ENCODE measurements at places on chromosomes 12 and 14.

GRCh38 chr14:53093206-53093605, 59.9 kb downstream of the DDHD1 start:
- DNase-seq: no peak

DNA sequence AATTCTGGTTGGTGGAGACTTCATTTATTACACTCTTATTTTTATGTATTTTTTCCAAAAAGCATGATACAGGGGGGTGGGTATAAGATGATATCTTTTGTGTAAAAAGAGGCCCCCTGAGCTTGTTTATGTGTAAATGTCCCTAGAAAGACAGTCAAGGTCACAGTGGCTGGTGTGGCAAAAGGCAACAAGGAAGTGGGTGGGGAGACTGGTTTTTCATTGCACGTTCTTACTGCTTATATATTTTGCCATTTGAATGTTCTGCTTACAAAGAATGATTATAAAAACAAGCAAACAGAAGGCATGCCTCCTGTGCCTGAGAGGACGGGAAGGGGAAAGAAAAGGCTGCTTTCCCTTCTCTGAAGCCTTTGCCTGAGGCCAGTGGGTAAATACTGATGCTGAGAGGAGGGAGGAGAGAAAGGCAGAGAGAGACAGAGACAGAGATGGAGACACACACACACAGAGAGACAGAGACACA, 24.1 kb upstream of the ADIPOR2 start:
- no peak for DNase-seq

- DNase-seq: no peak
Measured at GRCh38 chr14:71424941-71425340, 507.3 kb upstream of the RGS6 start.

- no peak for DNase-seq
Measured at GRCh38 chr14:61287196-61287595, 6.1 kb upstream of the TMEM30B start.

GRCh38 chr12:128079-128478, 61.5 kb downstream of the IQSEC3 start:
- DNase-seq: no peak

GRCh38 chr12:74741112-74741511, 203.5 kb downstream of the ATXN7L3B start:
- no peak for DNase-seq

DNA sequence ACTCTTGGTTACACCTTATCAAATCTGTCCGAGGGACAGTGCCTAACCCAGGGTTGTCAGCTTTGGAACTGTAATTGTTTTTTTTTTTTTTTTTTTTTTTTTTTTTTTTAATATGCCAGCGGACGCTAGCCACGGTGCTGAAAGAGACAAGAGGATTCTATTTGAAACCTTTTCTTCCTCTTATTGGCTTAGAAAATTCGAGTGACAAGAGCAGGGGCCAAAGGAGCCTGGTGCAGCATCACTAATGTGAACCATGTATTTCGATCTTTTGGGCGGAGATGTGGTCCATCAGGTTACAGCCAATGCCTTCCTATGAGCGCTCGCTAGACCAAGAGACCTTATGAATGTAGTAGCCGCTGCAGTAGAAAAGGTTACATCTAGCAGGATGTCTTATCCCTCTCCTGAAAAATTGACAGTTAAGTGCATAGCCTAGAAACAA, 922 bp downstream of the PTPRR start:
- no peak for DNase-seq

DNA sequence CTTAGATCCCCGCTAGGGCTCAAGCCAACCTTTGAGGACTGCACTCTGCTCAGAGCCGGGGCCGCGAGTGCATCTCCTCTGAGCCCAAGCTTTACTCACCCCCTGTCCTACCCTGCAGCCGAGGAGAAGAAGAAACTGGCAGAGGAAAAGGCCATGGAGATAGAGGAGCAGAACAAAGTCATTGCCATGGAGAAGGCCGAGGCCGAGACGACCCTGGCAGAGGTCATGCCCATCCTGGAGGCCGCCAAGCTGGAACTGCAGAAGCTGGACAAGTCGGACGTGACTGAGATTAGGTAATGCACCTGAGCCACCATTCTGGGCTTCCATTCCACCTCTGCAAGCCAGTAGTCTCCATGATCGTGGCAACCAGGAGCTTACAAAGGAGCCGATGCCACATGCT, 69.8 kb downstream of the CCDC92 start:
- no peak for DNase-seq

DNA sequence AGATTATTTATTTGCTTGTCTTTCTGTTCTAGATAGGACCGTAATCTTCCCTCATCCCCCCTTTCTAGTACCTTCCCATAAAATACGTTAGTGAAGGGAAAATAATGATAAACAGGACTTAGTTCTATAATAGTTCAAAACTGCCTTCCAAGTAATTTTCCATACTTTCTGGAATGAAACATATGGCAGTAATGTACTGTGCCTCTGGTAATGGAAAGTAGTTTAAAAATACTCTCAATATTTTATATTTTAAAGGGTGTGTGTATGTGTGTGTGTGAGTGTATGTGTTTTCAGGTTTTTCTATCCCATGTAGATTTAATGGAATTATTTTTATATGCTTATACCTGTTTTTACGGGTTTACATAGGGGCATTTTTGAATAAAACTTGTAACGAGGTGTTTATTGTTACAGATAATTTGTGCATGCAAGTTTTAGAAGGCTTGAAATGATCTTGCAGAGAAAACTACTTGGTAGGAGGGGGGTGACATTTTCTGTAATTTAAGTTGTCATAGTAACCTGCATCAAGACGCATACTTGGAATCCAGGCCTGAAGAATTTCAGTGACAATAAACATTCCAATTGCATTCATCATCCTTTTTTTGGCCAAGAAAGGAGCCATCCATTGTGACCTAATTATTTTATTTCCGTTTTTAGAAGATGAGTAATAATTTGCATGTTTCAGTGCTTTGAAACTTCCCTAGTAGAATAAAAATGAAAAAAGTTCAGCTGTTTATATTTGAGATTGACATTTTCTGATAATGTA, 38.9 kb downstream of the RASSF8 start:
- DNase-seq: no peak

DNA sequence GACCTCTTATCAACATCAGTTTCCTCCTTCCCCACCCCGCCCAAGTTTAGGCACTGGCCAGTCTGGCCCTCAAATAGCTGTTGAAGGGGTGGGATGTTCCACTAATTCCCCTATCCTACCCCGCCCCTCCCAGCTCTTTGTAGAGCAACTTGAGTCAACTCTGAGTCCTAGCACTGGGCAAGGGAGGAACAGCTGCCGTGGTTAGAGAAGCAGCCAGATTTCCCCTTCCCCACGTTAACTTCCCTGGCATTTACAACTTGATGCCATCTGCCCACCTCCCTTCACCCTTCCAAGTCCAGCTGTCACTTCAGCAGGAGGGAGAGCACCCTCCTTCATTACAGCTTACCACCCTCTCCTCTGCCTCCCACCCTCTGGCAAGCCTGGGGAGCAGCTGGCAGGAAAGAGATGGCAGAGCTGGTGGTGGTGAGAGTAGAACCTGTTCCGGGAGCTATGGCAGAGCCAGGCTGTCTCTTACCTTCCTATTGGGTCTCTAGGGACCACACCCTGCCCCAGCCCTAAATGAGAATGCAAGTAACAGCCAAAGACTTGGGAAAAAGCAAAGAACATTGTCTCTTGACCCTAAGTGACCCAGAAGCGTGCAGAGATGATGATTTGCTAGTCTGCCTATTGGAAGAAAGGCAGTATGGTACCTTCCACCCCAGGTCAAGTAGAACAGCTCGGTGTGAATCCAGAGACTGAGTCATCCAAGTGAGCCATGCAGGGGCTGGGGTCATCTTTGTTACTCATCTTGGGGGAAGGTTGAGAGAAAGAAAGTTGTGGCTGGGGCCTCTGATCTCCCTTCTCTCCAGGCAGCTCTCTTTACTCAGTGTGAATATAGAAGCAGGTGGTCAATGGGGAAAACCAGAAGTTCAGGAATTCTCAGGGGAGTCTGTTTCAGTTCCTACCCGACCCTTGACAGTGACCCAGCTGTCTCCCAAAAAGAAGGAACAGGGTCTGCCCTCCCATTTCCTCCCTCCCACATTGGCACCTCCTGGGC, 1.5 kb downstream of the BLOC1S1 start:
- peak; percentile 10 for DNase-seq

- no peak for DNase-seq
Measured at GRCh38 chr12:105358789-105359188, 28.3 kb downstream of the C12orf75 start.

DNA sequence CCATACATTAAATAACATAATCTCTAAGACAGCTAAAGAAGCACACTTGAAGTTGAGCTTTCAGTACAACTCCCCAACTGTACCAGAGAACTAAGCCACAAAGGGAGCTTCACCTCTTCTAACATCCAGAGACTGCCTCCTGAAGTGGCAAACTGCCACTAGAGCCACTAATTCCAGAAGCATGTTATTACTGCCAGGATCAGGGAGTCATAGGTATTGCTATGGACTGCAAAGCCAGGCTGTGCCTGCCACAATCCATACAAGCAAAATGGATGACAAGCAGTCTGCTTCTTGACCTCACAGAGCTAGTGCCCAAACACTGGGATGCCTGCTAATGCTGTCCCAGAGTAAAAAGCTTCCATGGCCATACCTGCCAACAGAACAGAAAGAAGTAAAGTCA, 160.1 kb downstream of the STXBP6 start:
- no peak for DNase-seq

- DNase-seq: no peak
Measured at GRCh38 chr12:48030173-48030650, 25.9 kb upstream of the COL2A1 start.

DNA sequence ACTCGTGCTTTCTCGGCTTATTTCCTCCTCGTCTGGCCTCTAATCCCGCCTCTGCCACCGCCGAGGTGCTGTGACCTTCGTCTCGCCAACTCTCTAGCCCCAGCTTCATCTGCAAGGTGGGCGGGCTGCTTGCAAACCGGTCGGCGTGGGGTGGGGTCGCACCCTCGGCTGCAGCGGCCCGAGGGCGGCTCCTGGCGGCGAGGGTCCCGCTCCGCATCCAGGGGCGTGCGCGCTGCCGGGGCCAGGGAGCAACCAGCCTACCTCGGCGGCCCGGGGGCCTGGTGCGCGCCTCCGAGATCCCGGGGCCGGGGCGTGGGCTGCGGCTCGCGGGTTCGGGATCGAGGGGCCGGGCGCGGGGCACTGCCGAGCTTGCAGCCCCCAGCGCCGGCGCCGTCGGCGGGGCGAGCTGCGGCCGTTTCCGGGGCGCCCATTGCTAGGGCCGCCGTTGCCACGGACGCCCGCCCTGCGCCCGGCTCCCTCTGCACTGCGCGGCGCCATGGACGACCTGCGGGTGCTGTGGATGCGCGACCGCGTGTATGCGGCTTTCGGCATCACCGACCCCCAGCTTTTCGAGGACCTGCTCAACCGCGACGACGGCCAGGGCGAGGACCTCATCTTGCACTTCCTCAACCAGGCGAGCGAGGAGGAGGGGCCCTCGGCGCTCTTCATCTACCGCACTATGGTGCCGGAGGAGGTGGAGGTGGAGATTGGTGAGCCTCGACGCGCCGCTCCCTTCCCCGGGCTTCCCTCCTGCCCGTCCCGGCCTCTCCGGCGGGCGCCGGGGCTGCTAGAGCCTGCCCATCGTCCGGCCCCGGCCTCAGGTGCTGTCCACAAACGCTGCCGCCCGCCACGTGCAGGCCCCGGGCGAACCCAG, at the start of gene DNAH10:
TSS of gene DNAH10 (plus strand) at position 461 of the 874 bp plus-strand sequence. CDS start at position 497, 36 bp downstream.
- DNase-seq: peak; percentile 86

- DNase-seq: no peak
Measured at GRCh38 chr12:90323217-90323616, 614.6 kb upstream of the ATP2B1 start.

DNA sequence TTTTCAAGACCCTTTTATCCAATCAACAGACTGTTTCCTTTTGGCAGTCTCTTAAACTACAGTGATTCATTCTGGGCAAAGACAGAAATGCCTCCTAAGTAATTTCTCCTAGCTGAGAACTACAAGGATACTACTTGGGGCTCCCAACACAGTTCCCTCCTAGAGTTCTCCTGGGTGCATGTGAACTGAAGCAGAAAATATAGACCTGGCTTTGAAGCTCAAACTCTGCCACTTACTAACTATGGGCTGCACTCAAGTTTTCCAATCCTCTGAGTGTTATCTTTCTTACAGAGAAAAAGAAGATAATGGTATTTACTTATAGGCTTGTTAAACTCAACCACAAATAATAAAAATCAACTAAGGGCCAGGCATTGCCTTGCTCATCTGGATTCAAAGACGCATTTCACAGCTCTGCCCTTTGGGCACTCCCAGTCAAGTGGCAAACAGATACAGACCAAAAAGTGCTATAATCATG, 97.6 kb downstream of the EFCAB11 start:
- no peak for DNase-seq

DNA sequence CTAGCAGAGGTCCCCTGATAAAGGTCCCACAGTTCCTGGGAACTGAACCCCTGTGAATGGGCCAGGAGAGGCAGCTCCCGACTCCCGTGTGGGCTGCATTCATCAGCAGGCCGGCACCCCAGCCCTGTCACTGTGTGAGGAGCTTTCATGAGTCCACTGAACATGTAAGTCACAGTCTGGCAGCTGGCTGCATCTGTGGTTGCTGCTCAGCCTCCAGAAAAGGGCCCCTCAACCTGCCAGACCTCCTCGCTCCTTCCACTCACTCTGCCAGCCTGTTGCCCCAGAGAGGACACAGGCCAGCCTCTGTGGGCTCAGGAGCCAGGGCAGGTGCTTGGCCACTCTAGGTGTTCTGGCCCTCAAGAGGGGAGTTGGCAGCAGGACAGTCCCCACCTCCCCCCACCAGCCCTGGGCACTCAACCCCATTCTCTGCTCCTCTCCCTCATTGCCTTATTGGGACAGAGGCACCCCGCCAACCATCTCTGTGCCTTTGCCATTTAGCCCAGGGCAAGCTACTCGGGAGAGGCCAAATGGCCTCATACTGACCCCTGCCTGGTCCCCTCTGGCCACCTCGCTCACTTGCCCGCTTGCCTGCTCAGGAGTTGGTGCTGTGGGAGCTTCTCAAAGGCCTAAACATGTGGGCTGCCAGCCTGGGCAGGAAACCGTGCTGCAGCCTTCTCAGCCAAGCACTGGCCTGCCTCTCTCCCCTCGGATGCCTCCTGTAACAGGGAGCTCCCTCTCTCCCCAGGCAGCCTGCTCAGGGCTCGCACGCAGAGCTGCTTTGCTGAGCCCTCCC, 1.9 kb downstream of the RTL1 start:
- DNase-seq: peak; percentile 47

GRCh38 chr14:93619176-93619793, 169.0 kb downstream of the PRIMA1 start:
- peak; percentile 45 for DNase-seq

- no peak for DNase-seq
Measured at GRCh38 chr12:10873378-10873777, 10.7 kb downstream of the PRH1 start.

DNA sequence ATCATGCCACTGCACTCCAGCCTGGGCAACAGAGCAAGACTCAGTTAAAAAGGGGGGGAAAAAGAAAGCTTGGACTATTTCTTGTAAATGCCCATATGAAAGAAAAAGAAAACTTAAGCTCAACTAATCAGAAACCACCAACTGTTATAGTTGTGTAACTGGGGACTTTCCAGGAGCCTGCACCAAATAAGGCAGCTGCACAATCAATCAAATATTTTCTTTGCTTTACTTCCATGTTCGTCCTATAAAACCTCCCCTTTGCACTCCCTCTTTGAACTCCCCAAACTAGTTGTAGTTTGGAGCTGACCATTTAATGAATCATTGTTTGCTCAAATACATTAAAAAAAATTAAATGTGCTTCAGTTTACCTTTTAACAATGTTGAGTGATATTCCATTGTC, 54.9 kb downstream of the OTOGL start:
- DNase-seq: no peak

- DNase-seq: no peak
Measured at GRCh38 chr14:20714593-20715250, 26.2 kb downstream of the ANG start.

- no peak for DNase-seq
Measured at GRCh38 chr14:27222671-27223070, 624.8 kb upstream of the NOVA1 start.

- no peak for DNase-seq
Measured at GRCh38 chr14:47273939-47274338, 401.5 kb downstream of the MDGA2 start.

Data from glutamatergic neuron (in vitro differentiated cells).